BJ (cell line): ENCODE measurements at places on chromosomes 3 and 15. TPM values are rescaled to one million over a fixed set of nuclear protein-coding genes. Genes with fewer than 3 reads are reported as not detected.

GRCh38 chr15:81256916-81257315 is 60.2 kb downstream of the IL16 start:
- DNase-seq: no peak

GRCh38 chr3:94071713-94072284 is 8.9 kb downstream of the NSUN3 start:
- DNase-seq: no peak

- no peak for DNase-seq
Measured at GRCh38 chr3:126474498-126475412, 936 bp downstream of the ZXDC start.

GRCh38 chr15:39144613-39145499 is 436.0 kb upstream of the THBS1 start:
- DNase-seq: no peak

DNA sequence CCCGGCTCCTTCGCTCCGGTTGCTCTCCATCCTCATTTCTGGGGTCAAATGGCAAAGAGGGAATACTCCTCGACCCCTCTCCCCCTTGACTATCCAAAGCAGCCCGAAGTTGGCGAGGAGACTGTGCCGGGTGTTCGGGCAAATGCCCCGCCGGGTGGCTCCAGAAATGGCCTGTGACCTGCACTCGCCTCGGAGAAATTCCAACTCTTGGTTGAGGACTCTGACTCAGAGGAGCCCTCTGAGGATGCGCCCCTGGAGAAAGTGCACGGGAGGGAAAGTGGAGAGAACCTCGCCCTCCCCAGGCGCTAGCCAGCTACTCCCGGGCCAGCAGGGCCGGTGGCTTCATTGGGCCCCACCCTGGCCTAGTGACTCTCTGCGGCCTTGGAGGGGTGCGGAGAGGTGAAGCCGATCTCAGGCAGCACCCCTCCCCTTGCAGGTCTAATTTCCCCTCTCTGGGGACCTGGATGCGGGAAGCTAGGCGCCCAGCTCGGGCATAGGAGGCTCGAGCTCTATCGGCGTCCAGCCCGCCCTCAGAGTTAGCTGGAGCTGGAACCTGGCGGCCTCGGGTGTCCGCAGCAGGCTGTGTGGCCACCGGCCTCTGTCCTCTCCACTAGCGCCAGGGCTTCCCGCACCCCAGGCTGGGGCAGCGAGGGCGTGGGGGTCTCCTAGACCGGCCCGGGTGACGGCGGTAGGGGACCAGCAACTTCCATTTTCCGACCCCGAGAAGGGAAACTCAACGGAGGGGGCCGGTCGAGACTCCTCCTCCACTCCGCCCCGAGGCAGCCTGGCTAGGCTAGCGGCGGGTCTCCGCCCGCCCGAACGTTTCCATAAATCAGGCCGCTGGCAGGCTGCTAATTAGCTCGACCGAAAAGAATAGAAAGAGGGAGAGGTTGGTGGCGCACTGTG is 29.4 kb downstream of the NR2F2 start:
- DNase-seq: no peak

DNA sequence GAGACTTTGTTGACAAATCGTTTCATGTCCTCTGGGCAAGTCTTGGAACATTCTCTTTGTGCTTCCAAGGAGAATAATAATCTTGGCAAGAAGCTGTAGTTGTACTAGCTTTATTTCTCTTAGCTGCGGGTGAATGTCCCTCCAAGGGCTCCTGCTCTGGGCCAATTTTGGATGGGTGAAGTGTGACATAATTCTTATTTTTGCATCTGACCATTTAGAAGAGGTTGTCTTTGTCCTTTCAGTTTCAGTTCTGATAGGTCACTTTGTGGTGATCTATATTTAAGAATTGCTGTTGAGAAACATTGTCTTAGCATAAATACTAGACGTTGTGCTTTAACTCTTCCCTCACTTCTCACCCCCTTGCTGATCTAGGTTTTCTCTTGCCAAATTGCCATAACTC is 164.8 kb upstream of the RORA start:
- no peak for DNase-seq

GRCh38 chr15:89074402-89075012 is 13.7 kb upstream of the ABHD2 start:
- DNase-seq: no peak

DNA sequence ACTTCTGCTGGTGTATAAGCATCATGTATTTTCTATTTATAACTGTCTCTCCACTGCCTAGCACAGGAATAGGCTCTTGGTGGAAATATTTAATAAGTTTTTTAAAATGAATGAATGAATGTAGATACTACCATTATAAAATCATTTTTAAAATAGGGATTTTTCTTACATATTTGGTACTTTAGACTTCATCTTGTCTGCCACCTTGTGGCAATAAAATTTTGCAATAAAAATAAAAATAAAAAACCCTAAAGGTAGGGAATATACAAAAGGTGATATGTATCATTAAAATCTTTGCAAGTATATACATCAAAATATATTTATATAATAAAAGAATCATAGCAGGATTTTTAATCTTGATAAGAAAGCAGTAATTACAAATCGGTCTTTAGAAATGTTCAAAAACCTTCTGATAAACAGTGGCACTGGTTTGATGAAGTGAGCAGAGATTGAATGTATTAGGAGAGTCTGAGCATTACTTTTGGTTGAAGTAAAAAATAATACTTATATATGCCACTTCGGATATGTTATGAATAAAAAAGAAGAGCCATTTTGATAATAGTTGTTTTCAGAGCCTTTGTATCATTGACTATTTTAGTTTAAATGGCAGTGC is 95.2 kb downstream of the SPATA16 start:
- DNase-seq: no peak

- no peak for DNase-seq
Measured at GRCh38 chr3:126337980-126338651, 19.1 kb downstream of the KLF15 start.

DNA sequence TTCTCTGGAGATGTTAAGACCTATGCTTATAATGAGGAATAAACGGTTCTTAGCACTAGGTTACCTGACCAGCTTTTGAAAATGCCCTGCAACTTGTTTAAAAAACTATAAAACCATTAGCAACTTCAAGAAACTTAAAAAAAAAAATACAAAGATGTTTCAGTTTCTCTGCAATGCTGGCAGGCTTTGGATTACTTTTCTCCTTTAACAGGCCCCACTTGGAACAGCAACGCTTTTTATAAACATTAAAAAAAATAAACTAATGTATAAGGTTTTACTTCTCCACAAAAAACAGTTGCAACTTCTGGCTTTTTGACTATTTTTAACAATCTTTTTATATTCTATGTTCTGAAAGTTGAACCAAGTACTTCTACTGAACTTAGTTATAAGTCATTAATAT is 1006.7 kb downstream of the ROBO1 start:
- no peak for DNase-seq

Gene ATP8B4
- 0.23 and 0.44 TPM in 2 replicates for polyA plus RNA-seq

Gene TIMP4
- 1.3 and 1.8 TPM in 2 replicates for polyA plus RNA-seq

Gene MCCC1
- 12.5 and 16.7 TPM in 2 replicates for polyA plus RNA-seq

Gene GOLGA8T
- 0.10 TPM in 1 of 2 replicates, not detected in the other for polyA plus RNA-seq

Gene SCAANT1
- polyA plus RNA-seq: not detected in 2 replicates

Gene GOLGA8Q
- polyA plus RNA-seq: 0.32 and 0.50 TPM in 2 replicates
